ENCODE measurements at places on chromosomes 7 and 10. TPM values are rescaled to one million over a fixed set of nuclear protein-coding genes. Genes with fewer than 3 reads are reported as not detected.

GRID2IP gene
- not detected for total RNA-seq

DNA sequence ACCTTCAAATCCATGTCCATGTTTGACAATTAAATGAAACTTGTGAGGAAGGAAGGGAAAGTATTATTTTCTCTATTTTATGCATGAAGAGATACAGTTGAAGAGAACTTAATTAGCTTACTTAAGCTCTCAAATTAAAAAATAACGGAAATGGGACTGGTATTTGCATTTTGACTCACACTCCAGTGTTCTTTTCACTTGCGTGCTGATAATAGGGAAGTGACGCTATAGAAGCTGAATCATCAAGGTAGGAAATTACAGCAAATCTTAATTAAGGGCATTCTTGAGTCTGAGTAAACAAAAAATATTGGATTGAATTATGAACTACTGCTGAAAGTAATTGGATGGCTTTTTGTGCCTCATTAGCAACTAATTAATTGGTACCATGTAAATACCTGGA is 44.0 kb upstream of the NPVF start:
- no peak for DNase-seq

DNA sequence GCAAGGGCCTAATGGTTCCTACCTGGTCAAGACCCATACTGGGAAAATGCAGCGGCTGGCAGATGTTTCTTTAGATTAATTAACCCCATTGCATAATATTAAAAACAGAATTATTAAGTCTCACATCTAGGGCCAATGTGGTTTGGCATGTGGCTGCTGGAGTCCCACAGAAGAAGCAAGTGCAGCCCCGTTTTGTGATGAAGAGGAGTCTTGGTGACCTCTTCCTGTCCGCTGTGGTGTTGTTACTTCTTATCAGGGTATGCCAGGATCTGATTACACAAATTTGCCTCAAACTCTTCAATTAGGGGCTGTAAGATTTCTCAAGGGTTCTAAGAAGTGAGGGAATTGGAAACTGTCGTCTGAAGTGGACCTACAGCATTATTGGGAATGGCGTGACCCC is 240.3 kb downstream of the SEC23IP start:
- DNase-seq, result no peak

DNA sequence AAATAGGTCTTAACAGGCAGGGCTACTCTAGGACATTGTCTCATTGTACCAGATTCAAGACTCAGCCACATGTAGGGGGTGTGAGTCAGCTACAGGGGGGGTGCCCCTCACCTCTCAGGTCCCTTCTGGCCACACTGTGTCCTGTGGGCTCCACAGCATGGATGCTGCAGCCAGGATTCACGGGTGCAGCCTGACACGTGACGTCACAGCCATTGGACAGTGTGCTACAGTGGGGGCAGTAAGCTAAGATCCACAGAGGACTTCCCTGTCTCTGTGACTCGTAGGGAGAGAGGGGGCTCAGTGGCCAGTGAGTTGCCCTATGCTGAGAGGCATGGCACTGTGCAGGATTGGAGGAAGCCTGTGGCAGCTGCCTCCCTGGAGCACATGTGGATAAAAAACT is 77.9 kb downstream of the TMEM178B start:
- DNase-seq, result no peak

PPP3CB gene
- total RNA-seq, result 10.3 TPM

DNA sequence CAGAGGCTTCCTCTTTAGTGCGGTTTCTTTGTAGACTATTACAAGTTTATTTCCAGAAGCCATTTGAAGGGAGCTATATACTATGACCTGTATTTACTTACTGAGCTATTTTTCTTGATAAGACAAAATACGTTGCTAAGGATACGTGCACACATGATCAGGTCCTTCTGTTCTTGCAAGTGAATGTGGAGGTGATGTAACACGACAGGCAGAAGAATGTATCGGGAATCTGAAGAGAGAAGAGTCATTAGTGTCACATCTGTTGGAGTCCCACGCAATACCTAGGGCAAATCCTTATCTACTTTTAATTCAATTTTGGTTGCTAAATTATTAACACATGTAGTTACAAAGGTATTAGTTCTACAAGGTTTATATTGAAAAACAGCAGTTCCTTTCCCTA is 284.6 kb upstream of the IMMP2L start:
- DNase-seq, result no peak

GRCh38 chr10:58775960-58776567 is 263.4 kb downstream of the BICC1 start:
- DNase-seq, result peak; percentile 56

DNA sequence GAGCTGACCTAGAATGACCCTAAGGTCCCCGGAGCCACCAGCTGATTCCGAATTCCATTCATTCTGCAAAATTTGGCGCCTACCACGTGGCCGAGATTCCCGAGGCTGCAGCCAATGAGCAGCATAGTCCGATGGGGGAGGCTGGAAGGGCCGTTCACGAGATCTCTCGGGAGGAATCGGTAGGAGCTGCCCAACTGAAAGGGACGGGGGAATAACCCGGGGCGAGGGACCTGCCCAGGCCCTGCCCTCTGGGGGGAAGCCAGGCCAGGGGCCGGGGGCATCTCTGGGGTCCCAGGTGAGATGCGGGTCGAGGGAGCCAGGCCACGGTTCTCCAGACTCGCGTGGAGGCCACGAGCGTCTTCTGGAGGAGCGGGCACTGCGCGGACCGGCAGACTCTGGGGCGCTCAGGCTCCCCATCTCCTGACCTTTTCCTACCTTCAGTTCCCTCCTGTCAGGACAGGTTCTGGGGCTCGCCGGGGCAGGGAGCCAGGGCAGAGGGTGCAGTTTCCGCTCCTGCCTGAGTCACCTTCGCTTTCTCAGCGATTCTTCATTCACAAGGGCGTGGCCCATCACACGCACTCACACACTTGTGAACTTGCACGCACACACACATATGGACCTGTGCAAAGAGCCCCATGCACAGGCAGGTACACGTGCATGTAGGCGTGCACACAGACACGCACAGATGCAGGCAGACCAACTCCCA is 173.4 kb downstream of the RNF216 start:
- no peak for DNase-seq

- peak; percentile 68 for DNase-seq
These were observed 1.8 kb downstream of the FRAT2 start for GRCh38 chr10:97332591-97333350.

GRCh38 chr7:68441645-68442044 is 1156.6 kb upstream of the AUTS2 start:
- DNase-seq, result no peak

GRCh38 chr7:158976468-158976848 is 120.1 kb downstream of the DYNC2I1 start:
- peak; percentile 43 for DNase-seq

DNAJC12 gene
- total RNA-seq, result 42.8 TPM

- DNase-seq, result peak; percentile 56
These were observed 1.8 kb downstream of the KIAA1549 start for GRCh38 chr7:138979226-138979979.

FMC1 gene
- total RNA-seq, result 17.8 TPM

DNA sequence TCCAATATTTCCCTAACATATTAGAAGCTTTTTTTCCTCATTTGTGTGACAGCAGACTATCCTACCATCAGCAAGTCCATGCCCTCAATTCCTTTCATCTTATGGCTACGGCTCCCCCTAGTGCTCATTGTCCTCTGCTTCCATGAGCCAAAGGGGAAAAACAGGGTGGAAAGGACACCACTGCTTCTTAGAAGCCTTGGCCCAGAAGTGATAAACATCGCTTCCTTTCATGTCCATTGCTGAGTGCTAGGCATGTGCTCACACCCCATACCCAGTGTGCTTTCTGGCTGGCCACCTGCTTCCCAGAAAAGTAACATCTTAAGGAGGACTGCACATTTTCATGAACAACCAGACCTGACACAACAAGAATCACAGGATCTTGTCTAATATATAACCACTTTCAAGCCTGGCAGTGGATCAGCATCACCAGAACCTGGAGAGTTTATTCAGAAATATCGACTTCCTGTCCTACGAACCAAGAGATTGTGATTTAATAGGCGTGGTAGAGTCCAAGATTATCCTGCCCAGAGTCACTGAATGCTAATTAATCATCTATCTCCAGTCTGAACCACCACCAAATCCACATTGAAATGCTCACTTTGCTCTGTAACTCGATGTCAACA is 650.5 kb upstream of the SORCS1 start:
- peak; percentile 82 for DNase-seq

SYT15B gene
- total RNA-seq, result not detected

GIMAP5 gene
- total RNA-seq, result 0.35 TPM

OR2A1 gene
- total RNA-seq, result not detected

ITPRID1 gene
- total RNA-seq, result not detected

DNA sequence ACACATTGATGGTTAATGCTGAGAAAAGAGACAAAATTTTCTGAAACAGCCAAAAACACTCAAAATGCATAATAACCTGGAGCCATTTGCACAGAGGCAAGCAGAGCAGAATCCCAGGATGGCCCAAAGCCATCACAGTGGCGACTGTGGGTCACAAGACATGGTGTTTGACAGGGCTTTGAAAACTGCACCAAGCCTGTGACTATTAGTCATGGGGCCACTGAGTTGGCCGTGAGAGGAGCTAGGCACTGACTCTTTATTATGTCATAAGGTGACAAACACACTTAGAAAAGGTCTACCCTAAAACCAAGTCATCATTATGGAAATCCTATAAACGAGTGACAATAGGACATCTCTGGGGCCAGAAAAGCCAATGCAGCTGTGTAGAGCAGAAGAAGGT is 23.9 kb downstream of the DRGX start:
- DNase-seq, result no peak

GRCh38 chr10:44972874-44973306 is 5.7 kb downstream of the DEPP1 start:
- DNase-seq, result no peak

- no peak for DNase-seq
These were observed 38.5 kb upstream of the SEMA3C start for GRCh38 chr7:80957226-80957777.

DNA sequence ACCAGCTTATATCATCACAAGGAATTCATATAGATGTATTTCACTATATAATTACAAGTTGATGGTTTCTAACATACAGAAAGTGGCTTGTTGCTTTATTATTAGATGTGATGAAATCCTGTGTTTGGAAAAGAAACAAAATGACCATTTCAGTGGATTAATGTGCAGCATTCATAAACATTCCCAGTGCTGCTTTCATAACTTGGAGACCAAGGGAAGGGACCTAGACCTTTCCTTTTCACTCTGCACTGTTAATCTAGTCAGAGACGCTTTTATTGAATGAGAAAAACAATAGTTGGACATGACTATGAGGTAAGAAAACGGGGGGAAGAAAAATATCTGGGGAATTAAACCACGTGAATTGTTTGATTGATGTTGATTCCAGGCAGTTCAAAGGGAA is 160.0 kb downstream of the HDAC9 start:
- DNase-seq, result no peak

SEMA3A gene
- 10.0 TPM for total RNA-seq

- DNase-seq, result no peak
These were observed 496.6 kb downstream of the INHBA start for GRCh38 chr7:41206267-41206666.

- DNase-seq, result no peak
These were observed 147.6 kb upstream of the SHH start for GRCh38 chr7:155959894-155960293.

DNA sequence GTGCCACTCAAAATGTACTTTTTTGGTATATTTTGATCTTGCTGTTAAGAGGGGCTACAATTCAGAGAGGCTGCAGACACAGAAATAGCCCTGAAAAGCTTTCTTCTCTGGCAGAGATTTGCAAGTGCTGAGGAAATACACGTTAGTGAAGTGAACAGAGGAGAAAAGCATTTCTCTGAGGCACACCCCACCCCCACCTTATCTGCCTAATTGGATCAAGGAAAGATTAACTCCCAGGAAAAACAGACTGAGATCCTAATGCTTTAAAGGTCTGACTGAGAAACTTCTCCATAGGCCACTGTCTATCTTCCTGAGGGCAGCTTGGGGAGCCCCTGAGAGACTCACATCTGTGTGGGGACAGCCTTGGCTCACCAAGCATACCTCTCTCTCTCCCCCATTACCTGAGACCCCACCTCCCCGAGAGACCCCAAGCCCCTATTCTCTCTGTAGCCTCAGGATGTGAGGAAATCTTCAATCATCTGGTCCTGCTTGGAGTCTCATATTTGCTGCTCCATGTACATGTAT is 14.8 kb upstream of the AKR1C3 start:
- no peak for DNase-seq

DNA sequence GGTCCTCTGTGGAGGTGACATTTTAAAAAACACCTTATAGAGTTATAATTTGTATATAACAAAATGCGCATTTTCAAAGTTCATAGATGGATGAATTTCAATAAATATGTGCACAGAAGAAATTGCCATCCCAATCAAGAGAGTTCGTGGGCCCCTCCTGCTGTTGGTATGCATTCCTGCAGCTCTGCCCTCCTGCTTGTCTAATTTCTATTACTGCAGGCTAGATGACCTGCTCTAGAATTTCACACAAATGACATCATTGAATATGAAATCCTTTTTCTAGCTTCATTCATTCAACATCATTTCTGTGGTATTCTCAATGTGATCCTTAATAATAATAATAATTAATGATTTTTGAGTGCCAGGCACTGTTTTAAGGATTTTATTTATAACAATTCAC is 348.2 kb downstream of the SDK1 start:
- no peak for DNase-seq

DNA sequence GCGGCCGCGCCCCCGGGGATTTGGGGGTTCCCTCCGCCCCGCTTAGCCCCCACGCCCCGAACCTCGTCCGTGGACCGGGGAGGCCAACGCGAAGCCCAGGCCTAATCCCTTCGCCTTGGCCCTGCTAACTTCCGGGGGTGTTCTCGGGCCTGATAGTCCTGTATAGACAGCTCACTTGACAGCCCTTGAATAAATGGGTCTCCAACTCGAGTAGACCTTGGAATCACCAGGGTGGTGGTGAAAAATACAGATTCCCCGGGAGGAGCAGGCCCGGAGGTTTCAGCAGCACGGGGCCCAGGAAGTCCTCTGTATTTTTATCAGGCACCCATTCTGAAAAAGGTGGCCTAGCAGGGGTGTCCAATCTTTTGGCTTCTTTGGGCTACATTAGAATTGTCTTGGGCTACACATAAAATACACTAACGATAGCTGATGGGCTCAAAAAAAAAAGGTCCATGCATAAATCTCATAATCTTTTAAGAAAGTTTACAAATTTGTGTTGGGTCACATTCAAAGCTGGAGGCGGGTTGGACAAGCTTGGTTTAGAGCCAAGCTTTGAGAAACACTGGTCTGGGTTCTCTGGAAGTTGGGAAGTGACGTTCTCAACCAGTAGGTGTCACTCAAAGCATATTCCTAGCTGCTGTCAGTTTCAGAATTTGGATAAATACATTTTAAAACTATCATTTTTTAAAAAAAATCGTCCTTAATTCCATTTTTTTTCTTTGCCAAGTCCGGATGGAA is 221.7 kb downstream of the PHTF2 start:
- peak; percentile 81 for DNase-seq

- DNase-seq, result no peak
These were observed 874 bp upstream of the BAMBI start for GRCh38 chr10:28676326-28676967.

GRCh38 chr10:133358162-133358924 is 524 bp upstream of the FUOM start:
- no peak for DNase-seq

Data from SK-MEL-5 (cell line).